Kidney tubule cell (primary cell): ENCODE measurements at places on chromosomes 6 and 20.
A peak's percentile ranks its signal among the peaks of the same experiment; 100 is the strongest.

GRCh38 chr20:45463709-45464108 is 5.8 kb upstream of the WFDC2 start:
- DNase-seq, result no peak

DNA sequence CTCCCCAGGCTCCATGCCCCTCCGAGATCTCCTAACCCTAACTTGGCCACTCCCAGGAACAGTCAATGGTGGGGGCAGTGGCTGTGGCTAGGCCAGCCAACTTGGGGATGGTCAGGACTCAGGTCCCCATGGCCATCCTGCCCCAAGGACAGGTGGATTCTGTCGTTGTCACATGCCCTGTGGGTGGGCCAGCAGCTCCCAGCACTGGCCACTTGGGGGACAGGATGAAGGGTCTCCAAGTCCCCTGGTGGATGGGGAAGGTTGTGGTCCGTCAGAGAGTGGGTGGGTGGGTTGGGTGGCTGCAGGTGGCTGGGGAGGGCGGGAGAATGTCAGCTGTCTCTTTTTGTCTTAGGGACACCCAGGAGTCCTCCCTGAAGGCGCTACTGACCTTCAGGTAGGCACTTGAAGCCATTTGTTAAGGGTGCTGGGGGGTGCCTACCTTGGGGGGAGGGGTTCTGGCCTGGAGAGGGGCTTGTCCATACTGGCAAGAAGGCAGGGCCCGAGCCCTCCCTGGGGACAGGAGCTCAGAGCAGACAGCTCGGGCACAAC is 5.5 kb downstream of the COL9A3 start:
- no peak for DNase-seq

DNA sequence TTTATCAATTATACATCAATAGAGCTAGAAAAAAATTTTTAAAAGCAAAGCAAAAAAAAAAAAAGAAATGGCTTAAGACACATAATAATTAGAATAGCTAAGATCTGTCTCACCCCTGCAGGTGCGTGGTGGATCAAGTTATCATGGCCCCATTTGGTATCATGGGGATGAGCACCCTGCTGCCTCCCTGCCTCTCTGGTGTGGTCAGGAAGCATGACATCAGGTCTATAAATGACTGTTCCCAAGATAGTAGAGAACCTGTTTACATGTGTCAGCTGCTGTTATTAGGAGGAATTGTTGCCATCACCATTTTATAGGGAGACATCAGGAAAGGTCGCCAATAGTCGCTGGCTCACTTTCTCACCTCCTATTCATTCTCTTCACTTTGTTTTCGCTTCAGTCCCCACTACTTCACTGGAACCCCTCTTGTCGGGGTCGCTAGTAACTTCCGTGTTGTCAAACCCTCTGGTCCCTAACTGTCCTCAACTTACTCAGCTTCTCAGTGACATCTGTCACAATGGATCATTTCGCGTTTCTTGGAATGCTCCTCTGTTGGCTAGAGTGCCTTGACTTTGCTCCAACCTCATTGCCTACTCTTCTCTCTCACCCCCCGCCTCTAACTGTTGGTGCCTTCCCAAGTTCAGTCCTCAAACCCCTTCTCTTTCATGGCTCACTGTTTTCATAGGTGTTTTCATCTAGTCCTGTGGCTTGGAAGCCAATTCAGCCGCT is 4.7 kb downstream of the DNTTIP1 start:
- DNase-seq, result no peak

DNA sequence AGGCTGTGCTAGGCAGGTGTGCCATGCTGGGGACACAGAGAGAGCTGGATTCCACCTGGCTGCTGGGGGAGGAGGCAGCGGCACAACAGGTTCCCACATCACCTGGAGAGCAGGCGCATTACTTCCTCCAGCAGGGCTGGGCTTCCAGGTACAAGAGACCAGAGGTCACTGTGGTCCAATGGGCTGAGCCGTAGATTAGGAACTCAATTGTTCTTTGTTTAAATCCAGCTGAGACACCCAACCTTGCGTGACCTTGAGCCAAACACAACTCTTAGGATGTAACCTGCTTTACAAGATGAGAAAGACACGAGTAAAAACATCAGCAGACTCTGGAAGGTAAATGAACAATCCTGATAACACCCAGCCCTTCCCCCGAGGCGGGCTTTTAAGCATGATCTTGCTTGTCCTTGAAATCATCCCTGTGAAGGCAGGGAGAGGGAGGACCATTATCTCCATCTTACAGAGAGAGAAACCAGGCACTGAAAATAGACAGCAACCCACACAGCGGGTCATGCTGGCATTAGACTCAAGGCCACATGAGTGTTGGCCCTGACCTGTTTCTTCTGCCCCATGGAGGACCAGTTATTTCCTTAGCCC is 216.5 kb upstream of the RREB1 start:
- DNase-seq, result no peak

- DNase-seq, result no peak
Observed at GRCh38 chr6:52927451-52927850, 18.0 kb upstream of the GSTA3 start.

- DNase-seq, result peak; percentile 56
Observed at GRCh38 chr6:99905209-99906106, 88.6 kb downstream of the MCHR2 start.

GRCh38 chr6:15342114-15342513 is 96.2 kb downstream of the JARID2 start:
- DNase-seq, result no peak

GRCh38 chr20:62832212-62832922 is 15.5 kb downstream of the COL9A3 start:
- peak; percentile 16 for DNase-seq

DNA sequence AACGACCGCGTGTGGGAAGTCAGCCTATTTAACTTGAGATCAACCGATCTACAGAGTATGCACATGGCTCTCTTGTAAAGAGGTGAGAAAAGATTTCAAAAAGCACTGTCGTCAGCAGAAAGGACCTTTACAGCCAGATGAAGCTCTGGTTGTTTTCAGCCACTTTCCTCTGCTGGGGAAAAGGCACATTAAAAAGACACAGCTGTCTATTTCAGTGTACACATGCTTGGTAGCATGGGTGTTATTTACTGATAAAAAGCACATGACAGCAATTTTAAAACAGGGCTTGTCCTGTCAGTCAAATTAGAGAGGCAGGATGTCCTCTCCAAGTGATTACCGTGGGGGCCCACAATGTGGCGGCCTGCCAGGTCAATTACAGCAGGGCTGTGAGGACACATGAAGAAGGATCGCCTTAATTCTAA is 188.9 kb downstream of the PRKN start:
- no peak for DNase-seq

- DNase-seq, result no peak
Observed at GRCh38 chr6:37578104-37578503, 78.4 kb upstream of the CCDC167 start.

- DNase-seq, result no peak
Observed at GRCh38 chr6:90160013-90160412, 136.6 kb downstream of the BACH2 start.

GRCh38 chr20:36035745-36036144 is 67.4 kb downstream of the CNBD2 start:
- DNase-seq, result peak; percentile 90

DNA sequence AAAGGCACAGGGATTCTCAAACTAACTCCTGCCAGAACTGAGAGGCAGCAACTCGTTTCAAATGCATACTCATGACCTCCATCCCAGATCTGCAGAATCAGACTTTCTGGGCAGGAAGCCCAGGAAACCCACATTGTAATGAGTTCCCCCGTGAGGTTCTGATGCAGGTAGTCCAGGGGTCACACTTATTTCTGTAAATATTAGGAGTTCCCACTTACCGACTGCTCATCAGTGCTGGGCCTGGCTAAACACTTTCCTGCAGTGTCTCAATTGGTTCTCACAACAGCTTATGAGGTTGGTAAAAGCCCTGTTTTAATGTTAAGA is 11.6 kb downstream of the DUSP15 start:
- DNase-seq, result no peak

DNA sequence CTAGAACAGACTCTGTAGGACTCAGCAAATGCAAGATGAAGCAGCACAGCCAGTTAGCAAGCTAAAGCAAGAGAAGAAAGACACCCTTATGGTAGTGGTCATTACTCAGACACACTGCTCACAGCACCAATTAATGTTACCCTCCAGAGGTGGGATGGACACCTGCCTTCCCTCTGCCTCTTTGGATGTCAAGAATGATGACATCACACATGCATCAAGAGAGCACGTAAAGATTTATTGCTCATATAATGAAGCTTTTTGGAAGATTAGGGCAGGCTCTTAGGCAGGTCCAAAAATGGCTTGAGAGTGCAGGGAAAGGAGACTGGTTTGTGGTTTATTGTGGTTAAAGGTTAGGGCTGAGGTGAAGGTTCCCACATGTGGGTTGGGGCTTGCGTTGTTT is 137.0 kb downstream of the PRDM13 start:
- no peak for DNase-seq

DNA sequence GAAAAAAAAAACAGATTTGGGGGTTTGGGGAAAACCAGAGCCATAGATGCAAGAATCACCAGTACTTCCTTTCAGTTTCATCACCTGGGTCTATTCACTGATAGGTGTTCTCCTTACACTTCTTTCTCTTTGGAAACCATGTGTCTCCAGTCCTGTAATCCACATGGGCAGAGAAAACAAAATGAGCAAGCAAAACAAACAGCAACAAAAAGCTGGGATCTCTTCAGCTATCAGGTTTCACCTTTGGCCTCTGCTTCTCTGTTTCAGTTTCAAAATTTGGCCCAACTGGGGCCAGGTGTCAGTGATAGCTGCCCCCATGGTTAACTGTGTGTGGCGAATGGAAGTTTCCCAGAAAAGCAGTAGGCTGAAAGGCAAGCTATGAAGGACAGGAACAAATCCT is 220.0 kb upstream of the THBS2 start:
- DNase-seq, result no peak
